Effector memory CD8-positive, alpha-beta T cell (primary cell): ENCODE measurements at places on chromosomes 11 and 22.
A peak's percentile ranks its signal among the peaks of the same experiment; 100 is the strongest.

GRCh38 chr11:1844221-1845094, 5.7 kb downstream of the TNNI2 start:
- peak overlapping the region; percentile 88 for H3K27ac ChIP-seq
- DNase-seq, result peak; percentile 32
- no peaks in the 10 kb centered on the region for H3K27me3 ChIP-seq
- H3K4me3 ChIP-seq, result peak overlapping the region; percentile 82

DNA sequence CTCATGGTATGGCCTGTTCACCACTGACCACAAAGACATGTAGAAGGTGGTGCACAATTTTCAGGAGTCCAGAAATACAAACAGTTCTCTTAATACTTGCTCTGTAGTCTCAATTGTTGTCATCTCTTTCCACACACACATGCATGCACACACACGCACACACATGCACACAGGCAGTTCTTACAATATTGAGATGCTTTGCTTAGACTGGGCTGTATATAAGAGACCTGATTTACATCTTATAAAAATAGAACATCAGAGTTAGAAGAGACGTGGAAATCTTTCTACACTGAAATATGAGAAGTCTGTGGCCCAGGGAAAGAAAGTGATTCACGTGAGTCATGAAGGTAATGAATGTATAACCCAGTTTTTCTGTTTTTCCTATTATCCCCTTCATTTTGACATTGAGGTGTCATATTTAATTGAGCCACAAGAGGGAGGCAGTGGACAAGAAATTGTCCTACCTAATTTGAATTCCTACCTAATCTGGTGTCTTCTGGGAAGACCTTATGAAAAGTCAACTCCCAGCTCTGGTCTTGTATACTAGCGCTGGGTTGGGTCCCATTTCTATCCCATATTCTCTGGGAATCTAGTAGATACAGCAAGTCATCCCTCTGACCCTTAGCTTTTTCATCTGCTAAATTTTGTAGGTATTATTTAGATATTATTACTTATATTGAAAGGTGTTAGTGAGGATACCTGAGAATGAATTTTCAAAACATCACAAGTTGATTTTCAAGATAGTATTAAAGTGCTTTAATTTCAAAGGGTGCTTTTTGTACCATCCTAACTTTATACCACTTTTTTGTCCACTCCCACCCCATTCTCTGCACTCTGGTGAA, 14.9 kb upstream of the MS4A4A start:
- no peak overlapping the region for H3K27ac ChIP-seq
- H3K36me3 ChIP-seq, result no peaks in the 10 kb centered on the region
- no peaks in the 10 kb centered on the region for H3K4me1 ChIP-seq
- DNase-seq, result no peak

- H3K27ac ChIP-seq, result no peak overlapping the region
- H3K4me3 ChIP-seq, result no peak overlapping the region
- peaks cover 53% of the 10 kb centered on the region for H3K27me3 ChIP-seq
- no peaks in the 10 kb centered on the region for H3K36me3 ChIP-seq
Observed at GRCh38 chr11:75673977-75674582, 5.2 kb upstream of the MAP6 start.

DNA sequence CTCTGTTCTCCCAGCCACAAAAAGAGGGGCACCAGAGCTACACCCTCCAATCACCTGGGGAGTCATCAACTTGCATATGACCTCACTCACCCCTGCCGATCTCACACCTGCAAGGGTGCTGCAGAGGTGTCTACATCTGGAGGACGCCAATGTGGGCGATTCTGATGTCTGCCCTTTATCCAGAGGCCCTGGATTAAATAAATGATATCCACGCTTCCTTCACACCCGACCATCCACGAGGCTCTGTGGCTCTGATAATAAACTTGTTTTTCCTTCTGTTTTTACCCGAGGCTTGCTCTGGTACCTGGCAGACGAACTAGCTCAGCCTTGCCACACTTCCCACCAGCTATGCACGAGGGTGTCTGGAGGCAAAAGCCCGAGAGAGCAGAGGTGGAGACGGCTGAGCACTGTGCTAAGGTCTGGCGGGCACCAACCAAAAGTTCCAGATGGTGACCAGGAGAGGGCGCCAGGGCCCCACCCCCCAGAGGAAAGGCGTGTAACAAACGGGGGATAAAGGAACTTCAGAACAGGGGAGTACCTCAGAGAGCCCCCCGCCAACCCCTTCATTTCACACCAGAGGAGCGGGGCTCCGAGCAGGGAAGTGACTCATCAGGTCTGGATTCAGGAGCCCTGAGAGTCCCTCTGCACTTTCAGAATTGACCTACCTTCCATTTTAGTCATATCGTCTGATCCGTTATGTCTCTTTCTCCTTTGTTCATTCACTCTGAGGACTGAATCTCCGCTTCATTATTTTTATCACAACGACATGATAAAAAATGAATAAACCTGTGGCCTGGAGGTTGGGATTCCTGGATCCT, 13.5 kb downstream of the SCN3B start:
- H3K27ac ChIP-seq, result peak overlapping the region; percentile 48
- no peak for DNase-seq
- H3K27me3 ChIP-seq, result peaks cover 42% of the 10 kb centered on the region
- H3K4me1 ChIP-seq, result no peaks in the 10 kb centered on the region
- H3K4me3 ChIP-seq, result no peak overlapping the region

GRCh38 chr11:33598426-33599069, 102.1 kb downstream of the C11orf91 start:
- no peaks in the 10 kb centered on the region for H3K36me3 ChIP-seq
- H3K4me3 ChIP-seq, result no peak overlapping the region
- no peak overlapping the region for H3K27ac ChIP-seq
- no peaks in the 10 kb centered on the region for H3K4me1 ChIP-seq
- H3K27me3 ChIP-seq, result peaks cover 44% of the 10 kb centered on the region
- no peak for DNase-seq

DNA sequence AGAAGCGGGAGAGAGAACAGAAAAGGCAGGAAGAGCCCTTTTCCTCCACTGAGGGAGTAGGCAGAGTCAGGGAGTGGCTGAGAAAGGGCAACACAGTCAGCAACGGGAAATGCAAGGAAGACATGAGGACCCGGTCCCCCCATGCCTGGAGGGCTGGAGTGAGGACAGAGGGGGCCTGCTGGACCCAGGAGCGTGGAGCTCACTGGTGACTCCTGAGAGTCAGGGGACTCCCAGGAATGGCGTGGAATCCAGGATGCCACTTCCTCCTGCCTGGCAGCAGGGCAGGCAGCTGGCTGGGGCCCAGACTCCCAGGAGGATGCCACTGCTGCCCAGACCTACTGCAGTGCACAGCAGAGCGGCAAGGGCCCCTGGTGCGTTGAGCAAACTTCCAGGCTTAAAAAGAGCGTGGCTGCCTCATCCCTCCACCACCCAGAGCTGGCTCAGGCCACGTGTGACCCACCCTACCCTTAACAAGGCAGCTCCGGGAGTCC, 11.3 kb downstream of the C11orf21 start:
- no peak overlapping the region for H3K4me3 ChIP-seq
- H3K27ac ChIP-seq, result no peak overlapping the region
- H3K27me3 ChIP-seq, result no peaks in the 10 kb centered on the region
- peaks cover 34% of the 10 kb centered on the region for H3K4me1 ChIP-seq
- DNase-seq, result no peak
- peaks cover 2% of the 10 kb centered on the region for H3K36me3 ChIP-seq

DNA sequence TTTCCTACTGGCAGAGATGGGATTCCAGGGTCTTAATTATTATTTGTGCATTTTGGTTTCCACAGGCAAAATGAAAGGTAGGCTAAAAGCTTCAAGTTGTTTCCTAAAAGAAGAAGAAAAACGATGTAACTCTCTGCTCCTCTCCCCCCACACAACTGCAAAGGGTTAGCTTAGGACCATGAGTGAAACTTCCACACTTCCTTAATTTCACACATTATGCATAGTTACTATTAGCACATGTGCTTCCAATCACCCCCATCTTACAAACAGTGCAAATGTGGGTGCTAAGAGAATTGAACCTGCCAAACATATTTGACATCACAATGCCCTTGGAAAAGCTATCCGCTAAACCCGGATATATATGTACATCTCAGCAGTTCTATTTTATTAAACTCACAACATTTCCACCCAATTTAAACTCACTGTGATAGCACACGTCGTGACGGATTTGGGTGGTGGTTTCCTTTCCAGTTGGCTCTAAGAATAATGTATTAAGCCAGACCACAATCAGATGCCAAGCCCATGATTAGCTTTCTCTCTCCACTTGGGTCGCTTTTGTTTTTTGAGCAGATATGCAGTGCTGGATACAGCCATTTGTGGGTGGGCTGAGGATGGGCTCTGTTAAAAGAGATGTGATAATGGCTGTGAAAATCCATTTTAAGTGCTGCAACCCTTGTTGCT, 245.0 kb upstream of the POU2AF2 start:
- H3K27ac ChIP-seq, result no peak overlapping the region
- H3K27me3 ChIP-seq, result peaks cover 5% of the 10 kb centered on the region
- DNase-seq, result no peak
- H3K4me3 ChIP-seq, result no peak overlapping the region

DNA sequence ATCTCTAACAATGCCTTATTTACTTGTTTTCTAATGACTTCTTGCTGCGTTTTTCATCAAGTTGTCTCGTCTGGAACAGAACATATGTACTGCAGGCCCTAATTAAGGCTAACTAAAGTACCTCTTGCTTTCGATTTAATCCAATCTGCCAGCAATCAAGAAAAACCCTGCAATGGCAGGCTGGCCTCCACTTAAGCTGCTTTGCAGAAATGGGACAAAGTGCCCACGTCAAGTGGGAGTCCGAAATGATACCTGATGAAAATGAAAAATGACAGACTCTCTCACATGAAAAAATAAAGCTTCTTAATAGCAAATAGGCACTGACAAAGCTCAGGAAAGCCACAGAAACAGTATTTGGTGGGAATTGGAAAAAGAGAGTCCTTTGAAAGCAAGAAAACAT, 1454.7 kb downstream of the FAM181B start:
- DNase-seq, result no peak
- H3K4me1 ChIP-seq, result no peaks in the 10 kb centered on the region
- no peaks in the 10 kb centered on the region for H3K36me3 ChIP-seq
- H3K27me3 ChIP-seq, result no peaks in the 10 kb centered on the region
- H3K27ac ChIP-seq, result no peak overlapping the region

GRCh38 chr11:76376746-76377558, 4.0 kb downstream of the THAP12 start:
- no peaks in the 10 kb centered on the region for H3K27me3 ChIP-seq
- H3K4me1 ChIP-seq, result peaks cover 44% of the 10 kb centered on the region
- H3K36me3 ChIP-seq, result peaks cover 14% of the 10 kb centered on the region
- no peak for DNase-seq

GRCh38 chr22:40889116-40889515, 27.2 kb upstream of the DNAJB7 start:
- no peaks in the 10 kb centered on the region for H3K4me1 ChIP-seq
- DNase-seq, result no peak
- peaks cover 61% of the 10 kb centered on the region for H3K36me3 ChIP-seq
- H3K4me3 ChIP-seq, result no peak overlapping the region
- H3K27me3 ChIP-seq, result no peaks in the 10 kb centered on the region

DNA sequence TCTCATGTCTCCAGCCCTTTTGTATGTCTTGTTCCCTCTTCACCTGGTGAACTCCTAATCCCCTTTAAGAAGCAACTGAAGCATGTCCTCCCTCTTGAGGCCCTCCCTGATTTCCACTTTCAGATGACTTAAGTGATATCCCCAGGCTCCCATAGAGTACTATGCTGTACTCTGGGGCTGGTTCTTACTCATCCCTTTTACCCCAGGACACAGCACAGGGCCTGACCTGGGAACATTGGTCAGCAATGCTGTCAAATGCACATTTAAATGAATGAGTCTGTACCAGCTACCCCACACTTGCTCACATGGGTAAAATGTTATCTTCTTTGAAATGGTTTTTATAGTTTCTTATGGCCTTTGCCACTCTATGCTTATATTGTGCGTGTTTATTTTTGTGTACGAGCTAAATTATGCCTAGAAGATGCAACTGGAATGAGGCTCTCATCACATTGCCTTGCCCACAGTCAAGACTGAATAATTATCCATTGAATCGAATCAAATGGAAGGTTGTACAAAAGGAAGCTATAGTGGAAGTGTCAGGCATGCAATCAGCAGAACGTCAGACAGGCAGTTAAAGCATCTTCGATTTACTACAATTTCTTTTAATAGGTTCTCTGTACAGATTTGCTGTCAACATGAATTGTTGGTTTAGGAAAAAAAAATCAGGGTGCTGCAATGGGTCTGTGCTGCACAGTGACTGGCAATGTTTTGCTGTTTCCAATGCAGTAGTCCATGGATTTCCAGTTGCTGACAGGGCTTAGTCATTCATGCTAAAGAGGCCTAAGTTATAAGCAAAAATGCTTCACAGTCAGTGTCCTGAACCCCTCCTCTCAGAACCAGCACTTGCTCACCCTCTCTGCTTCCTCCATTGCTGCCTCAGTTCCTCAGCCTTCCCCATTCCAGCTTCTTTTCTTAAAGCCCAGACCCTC, 79.5 kb downstream of the PARVA start:
- H3K36me3 ChIP-seq, result no peaks in the 10 kb centered on the region
- no peaks in the 10 kb centered on the region for H3K4me1 ChIP-seq
- peak overlapping the region; percentile 9 for H3K27ac ChIP-seq

DNA sequence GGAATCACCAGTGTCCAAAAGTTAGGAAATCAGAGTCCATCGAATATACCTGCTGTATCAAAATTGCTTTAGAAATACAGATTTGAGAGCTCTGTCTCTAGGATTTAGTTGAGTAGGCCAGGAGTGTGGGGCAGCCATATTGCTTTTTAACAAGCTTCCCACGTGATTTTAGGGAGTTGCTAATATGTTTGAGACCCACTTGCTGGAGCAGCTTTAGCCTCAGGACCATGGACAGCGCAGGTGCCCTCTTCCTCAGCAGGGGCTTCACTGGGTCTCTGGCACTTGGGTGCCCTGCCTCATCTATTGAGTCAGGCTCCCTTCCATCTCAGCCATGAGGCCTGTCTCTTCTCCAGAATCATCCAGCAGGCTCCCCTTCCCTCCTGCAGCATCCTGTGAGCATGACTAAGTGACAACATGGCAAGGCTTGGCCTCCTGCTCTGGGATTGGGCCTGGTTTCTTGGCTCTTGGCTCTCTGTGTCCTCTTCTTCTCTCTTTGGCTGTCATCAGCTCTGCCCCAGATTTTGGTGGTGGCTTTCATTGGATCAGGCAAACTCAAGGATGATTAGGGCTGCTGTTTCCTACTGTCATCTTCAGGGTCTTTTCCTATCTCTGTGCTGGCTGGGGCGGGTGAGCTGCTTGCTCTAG, 70.0 kb downstream of the SGSM1 start:
- H3K4me3 ChIP-seq, result no peak overlapping the region
- no peak for DNase-seq
- H3K27ac ChIP-seq, result no peak overlapping the region
- H3K27me3 ChIP-seq, result no peaks in the 10 kb centered on the region
- H3K36me3 ChIP-seq, result peaks cover 4% of the 10 kb centered on the region

- no peak overlapping the region for H3K27ac ChIP-seq
- H3K4me3 ChIP-seq, result no peak overlapping the region
- H3K27me3 ChIP-seq, result peaks cover 25% of the 10 kb centered on the region
- no peaks in the 10 kb centered on the region for H3K36me3 ChIP-seq
- DNase-seq, result no peak
Observed at GRCh38 chr22:48898524-48899250, 929.0 kb downstream of the BRD1 start.

DNA sequence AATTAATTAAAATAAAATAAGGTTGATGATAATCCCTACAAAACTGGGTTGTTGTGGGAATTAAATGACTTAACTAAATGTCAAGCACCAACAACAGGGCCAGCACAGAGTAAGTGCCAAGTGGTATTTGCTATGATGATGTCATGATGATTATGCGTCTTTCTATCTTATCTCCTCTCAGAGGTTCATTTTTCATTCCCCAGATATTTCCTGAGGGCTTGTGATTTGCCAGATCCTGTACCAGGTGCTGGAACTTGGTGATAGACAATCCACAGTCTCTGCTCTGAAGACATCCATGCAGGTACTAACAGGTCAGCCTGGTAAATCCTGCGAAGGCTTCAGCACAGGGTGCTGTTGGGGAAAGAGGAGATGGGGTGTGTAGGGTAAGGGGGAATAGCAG, 8.1 kb upstream of the MYH9 start:
- no peak for DNase-seq
- H3K27me3 ChIP-seq, result no peaks in the 10 kb centered on the region
- no peak overlapping the region for H3K4me3 ChIP-seq
- no peak overlapping the region for H3K27ac ChIP-seq
- peaks cover 14% of the 10 kb centered on the region for H3K4me1 ChIP-seq
